ENCODE measurements at places on chromosomes 12 and 14.

DNA sequence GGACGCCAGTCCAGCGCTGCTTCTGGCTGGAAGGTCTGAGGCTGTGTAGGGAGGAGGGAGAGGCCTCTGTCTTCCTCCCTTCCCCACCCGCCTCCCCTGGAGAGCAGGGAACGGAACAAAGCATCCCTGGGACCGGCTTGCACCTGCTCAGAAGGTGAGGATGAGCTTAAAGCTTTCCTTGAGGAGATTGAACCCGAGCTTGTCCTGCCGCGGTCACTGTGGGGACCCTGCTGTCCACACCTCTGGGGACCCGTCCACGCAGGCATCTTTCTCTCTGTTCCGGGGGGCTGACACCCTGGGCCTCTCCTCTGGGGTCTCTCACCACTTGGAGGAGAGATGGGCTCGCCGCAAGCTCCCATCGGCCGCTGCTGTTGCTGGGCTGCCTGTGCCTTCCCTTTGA is 33.2 kb upstream of the SFSWAP start:
- no peak for DNase-seq

DNA sequence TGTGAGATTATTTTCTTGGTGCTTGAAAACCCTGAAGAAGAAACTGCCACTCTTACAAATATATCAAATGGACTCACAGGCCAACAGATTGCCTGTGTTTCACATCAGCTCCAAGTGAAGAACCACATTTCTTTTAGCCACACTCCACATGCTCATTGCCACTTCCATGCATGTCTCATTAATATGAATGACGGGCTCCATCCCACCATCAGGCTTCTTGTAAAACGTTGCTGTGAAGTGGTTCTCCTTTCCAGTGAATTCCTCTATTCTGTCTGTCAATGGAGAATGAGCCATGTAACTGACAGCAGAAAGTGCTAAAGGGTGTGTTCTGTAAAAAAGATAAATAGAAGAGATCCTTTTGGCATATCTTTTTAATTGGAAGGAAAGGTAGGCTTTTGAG is 188.2 kb upstream of the RMST start:
- no peak for DNase-seq

- DNase-seq = no peak
Measured at GRCh38 chr12:12086973-12087692, 16.4 kb downstream of the BCL2L14 start.

GRCh38 chr14:61560323-61560722 is 135.0 kb upstream of the HIF1A start:
- peak; percentile 64 for DNase-seq

DNA sequence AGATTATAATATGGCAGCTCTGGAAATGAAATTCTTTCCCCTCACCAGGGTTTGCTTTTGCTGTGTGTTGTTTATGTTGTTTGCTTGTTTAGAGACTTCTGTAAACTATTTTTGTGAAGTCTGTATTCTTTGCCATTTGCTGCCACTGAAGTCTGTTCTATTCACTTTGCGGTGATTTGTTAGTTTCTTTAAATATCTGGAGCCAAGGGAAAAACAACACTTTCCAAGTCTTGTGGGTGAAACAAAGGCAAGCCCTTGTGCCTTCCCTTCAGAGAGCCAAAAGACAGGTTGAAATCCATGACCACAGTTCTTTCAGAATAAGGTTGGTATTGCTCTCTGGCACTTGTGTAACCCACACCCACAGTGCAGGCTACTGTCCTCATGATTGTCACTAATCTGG is 59.5 kb upstream of the RNU6-7 start:
- DNase-seq = no peak

GRCh38 chr12:58712976-58713375 is 207.3 kb downstream of the LRIG3 start:
- no peak for DNase-seq

Measured in fibroblast of skin of right biceps (primary cell).